ENCODE measurements at places on chromosomes 12 and 14. TPM values are rescaled to one million over a fixed set of nuclear protein-coding genes. Genes with fewer than 3 reads are reported as not detected.

Gene COL2A1
- total RNA-seq, result not detected

Gene PRPH
- total RNA-seq, result not detected

Gene FAM234B
- total RNA-seq, result 5.5 TPM

Gene ZNF384
- total RNA-seq, result 18.5 TPM

Gene TIGAR
- 11.8 TPM for total RNA-seq

Gene RARG
- 8.9 TPM for total RNA-seq

Gene MFAP5
- total RNA-seq, result 0.13 TPM

Gene SRRM4
- total RNA-seq, result not detected

Gene RIN3
- total RNA-seq, result 4.5 TPM

Gene MUCL1
- total RNA-seq, result not detected

Gene ARF6
- 49.7 TPM for total RNA-seq

Gene CD27
- not detected for total RNA-seq

Gene CCDC196
- total RNA-seq, result not detected

Gene ZC2HC1C
- 0.49 TPM for total RNA-seq

Gene TAS2R42
- not detected for total RNA-seq

Gene TSPAN19
- not detected for total RNA-seq

Gene SLC38A1
- total RNA-seq, result 202 TPM

Gene ADCY4
- total RNA-seq, result 89.6 TPM

Gene MYF6
- not detected for total RNA-seq

Gene CEBPE
- not detected for total RNA-seq

Gene KMT2D
- 33.4 TPM for total RNA-seq

Gene RASSF8
- total RNA-seq, result 40.6 TPM

Gene PTPRQ
- not detected for total RNA-seq

Gene NANOG
- total RNA-seq, result not detected

Gene HOXC4
- not detected for total RNA-seq

Gene FBXW8
- total RNA-seq, result 5.8 TPM

Gene ACADS
- total RNA-seq, result 14.9 TPM

Gene POMT2
- total RNA-seq, result 10.6 TPM

Gene OAS3
- 18.8 TPM for total RNA-seq

Gene SYT1
- 3.6 TPM for total RNA-seq

Gene GPR84
- 0.16 TPM for total RNA-seq

Gene KLRC3
- not detected for total RNA-seq

Gene SLC10A1
- total RNA-seq, result not detected

Gene KRT86
- not detected for total RNA-seq

Gene ZNF605
- 3.2 TPM for total RNA-seq

Gene NEMP1
- 6.5 TPM for total RNA-seq

Gene TOMM20L
- total RNA-seq, result not detected

Gene TMEM63C
- 0.65 TPM for total RNA-seq

Gene EML5
- total RNA-seq, result 0.13 TPM

Gene DLGAP5
- 19.0 TPM for total RNA-seq

Gene TDG
- total RNA-seq, result 19.8 TPM

Gene EAPP
- total RNA-seq, result 34.8 TPM

Gene TSPAN8
- not detected for total RNA-seq

Gene SLC41A2
- 17.8 TPM for total RNA-seq

Gene SLC17A8
- total RNA-seq, result not detected

Gene CCDC177
- not detected for total RNA-seq

Data from bladder microvascular endothelial cell (primary cell).